GM04504 (cell line): ENCODE measurements at places on chromosomes 13 and 19.

- no peak for DNase-seq
These were observed 17.0 kb upstream of the ZNF460 start for GRCh38 chr19:57263244-57263741.

GRCh38 chr13:96052656-96053002 lies 572 bp downstream of the UGGT2 start:
- DNase-seq, result peak; percentile 28

GRCh38 chr13:60035874-60036273 lies 127.9 kb downstream of the DIAPH3 start:
- DNase-seq, result no peak

GRCh38 chr13:29496241-29496712 lies 99.2 kb downstream of the SLC7A1 start:
- no peak for DNase-seq

DNA sequence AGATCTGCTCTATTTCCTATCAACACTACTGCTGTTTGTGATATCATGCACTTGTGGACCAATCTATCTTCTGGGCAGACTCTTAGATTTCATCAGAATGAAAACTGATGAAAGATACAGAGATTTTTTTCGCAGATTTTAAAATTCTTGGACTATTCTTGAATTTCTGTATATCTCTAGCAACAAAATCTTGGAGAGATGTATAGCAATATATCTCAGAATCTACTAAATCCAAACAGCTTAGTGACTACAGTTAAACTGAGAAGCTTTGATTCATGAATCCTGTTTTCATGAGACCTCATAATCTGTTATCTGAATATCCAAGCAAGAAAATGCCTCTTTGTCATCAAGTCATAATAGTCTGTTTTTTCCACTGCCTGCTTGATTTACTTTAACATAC lies 28.0 kb upstream of the FREM2 start:
- no peak for DNase-seq

GRCh38 chr13:74450525-74450845 lies 316.3 kb upstream of the KLF12 start:
- DNase-seq, result no peak

DNA sequence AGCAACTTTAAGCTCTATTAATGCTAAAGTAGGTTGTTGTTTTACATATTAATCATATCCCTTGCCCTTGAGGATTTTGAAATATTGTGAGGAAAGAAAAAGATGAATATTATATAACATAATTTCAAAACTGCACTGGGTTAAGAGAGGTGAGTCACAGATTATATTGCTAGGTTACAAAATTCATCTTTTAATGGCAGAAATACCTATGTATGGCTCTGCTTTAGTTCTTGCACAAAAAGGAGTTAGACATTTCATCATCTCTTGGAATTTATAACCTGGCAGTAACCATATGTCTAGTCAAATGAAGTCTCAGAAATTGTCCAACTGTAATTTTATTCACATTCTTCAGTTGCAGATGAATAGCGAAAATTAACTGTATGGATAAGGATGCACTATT lies 2041.1 kb downstream of the OLFM4 start:
- no peak for DNase-seq

- DNase-seq, result no peak
These were observed 5.7 kb downstream of the SLC25A30 start for GRCh38 chr13:45412274-45413049.

DNA sequence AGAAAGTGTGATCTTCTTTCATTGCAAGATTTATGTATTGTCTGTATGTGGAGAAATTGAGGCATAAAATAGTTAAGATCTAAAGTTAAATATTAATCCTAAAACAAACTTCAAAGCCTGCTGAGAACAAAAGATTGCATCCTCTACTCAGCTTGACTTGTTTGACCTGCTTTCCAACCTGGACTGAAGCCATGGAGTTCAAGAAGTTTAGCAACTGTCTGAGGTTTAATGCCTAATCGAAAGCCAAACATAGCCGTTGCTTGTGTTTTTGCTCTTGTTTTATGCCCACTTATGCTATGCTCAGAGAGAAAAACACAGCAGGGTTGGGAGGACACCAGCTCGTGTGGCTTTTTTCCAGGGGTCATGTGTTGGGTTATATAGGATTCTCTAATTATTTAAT lies 135.6 kb downstream of the NUFIP1 start:
- no peak for DNase-seq

GRCh38 chr19:11578258-11579142 lies 1.1 kb upstream of the ACP5 start:
- no peak for DNase-seq
